ENCODE measurements at places on chromosomes 7 and 10. TPM values are rescaled to one million over a fixed set of nuclear protein-coding genes. Genes with fewer than 3 reads are reported as not detected.

ACSM6 gene
- 4.5 TPM for total RNA-seq

AMZ1 gene
- 0.30 TPM for total RNA-seq

DNA sequence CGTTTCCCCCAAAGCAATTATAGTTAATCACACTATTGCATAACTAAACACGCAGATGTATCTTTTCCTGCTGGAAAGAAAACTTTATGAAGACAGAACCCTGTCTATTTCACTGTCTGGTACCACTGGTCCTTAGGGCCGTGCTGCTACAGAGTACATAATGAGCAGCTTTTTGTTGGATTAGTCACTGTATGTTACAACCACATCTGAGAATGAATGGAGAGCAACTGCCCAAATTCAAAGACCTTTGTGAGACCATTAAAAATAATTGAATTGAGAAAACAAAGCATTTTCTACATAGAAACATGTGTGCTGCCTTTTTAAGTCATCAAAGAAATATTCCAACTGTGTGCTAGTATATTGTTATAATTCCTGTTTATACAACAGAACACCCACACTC is 111.3 kb upstream of the SORCS1 start:
- DNase-seq = peak; percentile 2

- DNase-seq = no peak
Measured at GRCh38 chr7:131610007-131610406, 53.6 kb upstream of the PODXL start.
